ENCODE measurements at places on chromosomes 1 and 21. TPM values are rescaled to one million over a fixed set of nuclear protein-coding genes. Genes with fewer than 3 reads are reported as not detected.

DNA sequence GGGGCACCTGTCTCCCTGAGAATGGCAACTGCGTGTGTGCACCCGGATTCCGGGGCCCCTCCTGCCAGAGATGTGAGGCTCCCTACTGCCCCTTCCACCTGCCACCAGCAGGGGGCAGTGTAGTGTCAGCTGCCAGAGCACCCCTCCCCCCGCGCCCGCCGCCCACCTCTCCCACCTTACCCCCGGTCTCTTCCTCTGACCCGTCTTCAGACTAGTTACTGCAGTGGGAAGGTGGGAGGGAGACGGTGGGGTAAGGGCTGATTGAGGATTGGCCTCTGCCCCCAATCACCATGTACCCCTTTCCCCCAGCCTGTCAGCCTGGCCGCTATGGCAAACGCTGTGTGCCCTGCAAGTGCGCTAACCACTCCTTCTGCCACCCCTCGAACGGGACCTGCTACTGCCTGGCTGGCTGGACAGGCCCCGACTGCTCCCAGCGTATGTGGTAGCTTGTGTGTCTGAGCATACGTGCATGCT lies 10.1 kb upstream of the LRRC71 start:
- peak; percentile 80 for DNase-seq
- H3K4me1 ChIP-seq, result peaks cover 6% of the 10 kb centered on the region
- peak overlapping the region; percentile 14 for H3K4me3 ChIP-seq
- peaks cover 29% of the 10 kb centered on the region for H3K27me3 ChIP-seq
- H3K27ac ChIP-seq, result no peak overlapping the region

The GPR3 gene
- 3.1 TPM for total RNA-seq

The BEST4 gene
- 0.84 TPM for total RNA-seq

The OR2T35 gene
- not detected for total RNA-seq

DNA sequence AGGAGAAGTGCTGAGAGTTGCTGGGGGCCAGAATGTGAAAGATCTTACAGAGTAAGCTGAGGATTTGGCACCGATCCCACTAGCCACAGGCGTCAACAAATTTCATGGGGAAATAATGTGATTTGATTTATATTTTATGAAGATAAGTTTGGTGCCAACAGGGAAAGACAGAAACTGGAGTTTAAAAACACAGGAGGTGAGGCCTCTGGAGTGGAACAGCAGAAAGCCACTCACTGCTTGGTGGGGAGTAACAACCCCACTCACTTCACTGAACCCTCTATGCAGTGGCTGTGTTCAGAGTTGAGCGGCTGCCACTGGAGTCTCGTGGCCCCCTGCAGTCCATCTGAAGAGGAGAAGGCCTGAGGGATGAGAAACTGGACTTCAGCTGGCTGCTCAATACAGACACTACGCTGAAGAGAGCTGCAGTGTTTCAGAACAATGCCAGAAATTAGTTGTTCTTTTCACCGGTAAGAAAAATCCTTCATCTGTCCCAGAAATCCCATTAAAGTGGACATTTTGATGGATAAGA lies 48.0 kb upstream of the RXRG start:
- no peaks in the 10 kb centered on the region for H3K36me3 ChIP-seq
- no peak overlapping the region for H3K27ac ChIP-seq
- no peaks in the 10 kb centered on the region for H3K27me3 ChIP-seq
- peaks cover 4% of the 10 kb centered on the region for H3K4me1 ChIP-seq
- no peak for DNase-seq

The PCAT6 gene
- total RNA-seq, result 4.2 TPM
